Heart left ventricle (tissue), 16 donors: ENCODE measurements at places on chromosomes 7 and 10.

DNA sequence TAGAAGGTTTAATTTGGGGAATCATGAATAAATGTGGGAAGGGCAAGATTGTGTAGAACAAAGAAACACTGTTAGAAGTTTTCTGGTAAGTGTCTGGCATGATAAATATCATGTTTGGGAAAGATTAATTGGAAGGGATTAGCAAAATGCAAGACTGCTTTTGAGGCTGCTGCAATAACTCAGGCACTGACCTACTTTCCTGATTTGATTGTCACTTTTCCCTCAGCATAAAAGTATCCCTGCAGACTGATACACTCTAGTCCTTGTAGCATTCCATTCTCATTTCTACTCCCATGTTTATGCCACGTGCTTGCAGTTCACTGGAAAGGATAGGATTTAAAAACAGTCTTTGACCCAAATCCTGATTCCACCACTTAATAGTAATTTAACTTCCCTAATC, 303.3 kb upstream of the SEMA3A start:
- H3K4me1 ChIP-seq, result no peaks in the 10 kb centered on the region
- no peaks in the 10 kb centered on the region for H3K36me3 ChIP-seq
- no peak overlapping the region for H3K4me3 ChIP-seq
- no peak for DNase-seq
- no peaks in the 10 kb centered on the region for H3K27me3 ChIP-seq

GRCh38 chr7:150968734-150969372, 9.3 kb downstream of the KCNH2 start:
- H3K36me3 ChIP-seq, result no peaks in the 10 kb centered on the region
- no peaks in the 10 kb centered on the region for H3K27me3 ChIP-seq
- DNase-seq, result no peak
- no peaks in the 10 kb centered on the region for H3K4me1 ChIP-seq
- H3K27ac ChIP-seq, result peak overlapping the region; percentile 90
- H3K4me3 ChIP-seq, result no peak overlapping the region

- no peak for DNase-seq
- no peak overlapping the region for H3K27ac ChIP-seq
- H3K27me3 ChIP-seq, result no peaks in the 10 kb centered on the region
- H3K4me3 ChIP-seq, result no peak overlapping the region
These were observed 79.6 kb upstream of the STRIP2 start for GRCh38 chr7:129354428-129355157.

GRCh38 chr7:2528481-2529095, 9.0 kb downstream of the LFNG start:
- peak overlapping the region; percentile 5 for H3K27ac ChIP-seq
- peaks cover 33% of the 10 kb centered on the region for H3K36me3 ChIP-seq
- H3K4me3 ChIP-seq, result no peak overlapping the region
- H3K4me1 ChIP-seq, result peaks cover 35% of the 10 kb centered on the region
- peak; percentile 34 for DNase-seq

DNA sequence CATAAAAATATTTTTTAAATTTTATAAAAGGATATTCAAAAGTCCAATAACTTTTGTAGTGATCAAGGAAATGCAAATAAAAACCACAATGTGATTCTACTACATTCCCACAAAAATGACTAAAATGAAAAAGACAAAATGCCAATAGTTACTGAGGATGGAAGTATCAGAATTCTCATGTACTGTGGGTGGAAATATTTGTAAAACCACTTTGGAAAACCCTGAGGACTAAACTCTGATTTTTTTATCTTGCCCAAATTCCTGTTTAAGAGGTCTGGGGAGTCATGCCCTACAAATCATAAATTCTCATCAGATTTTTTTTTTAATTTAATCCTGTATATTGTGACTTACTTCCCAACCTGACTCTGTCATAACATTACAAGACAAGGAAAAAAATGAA, 9.8 kb upstream of the SEMA3D start:
- no peaks in the 10 kb centered on the region for H3K4me1 ChIP-seq
- H3K27me3 ChIP-seq, result no peaks in the 10 kb centered on the region
- DNase-seq, result no peak
- H3K36me3 ChIP-seq, result no peaks in the 10 kb centered on the region
- no peak overlapping the region for H3K4me3 ChIP-seq

GRCh38 chr10:72027498-72027897, 60.9 kb downstream of the SPOCK2 start:
- H3K27ac ChIP-seq, result no peak overlapping the region
- H3K4me3 ChIP-seq, result no peak overlapping the region
- no peak for DNase-seq

DNA sequence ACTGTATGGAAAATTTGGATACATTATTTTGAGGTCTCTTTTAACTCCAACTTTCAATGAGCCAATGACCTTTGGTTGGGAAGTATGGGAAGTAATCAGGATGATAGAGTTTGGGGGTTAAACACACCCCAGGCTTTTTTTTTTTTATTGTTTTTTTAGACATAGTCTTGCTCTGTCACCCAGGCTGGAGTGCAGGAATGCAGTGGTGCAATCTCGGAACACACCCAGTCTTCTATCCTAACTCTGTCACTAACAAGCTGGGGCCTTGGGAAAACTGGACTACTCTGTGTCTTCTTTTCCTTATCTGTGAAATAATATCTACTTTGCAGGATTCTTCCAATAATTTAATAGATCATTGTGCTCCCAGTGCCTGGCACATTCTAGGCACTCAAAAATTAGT, 37.6 kb upstream of the AGBL3 start:
- DNase-seq, result no peak
- no peaks in the 10 kb centered on the region for H3K27me3 ChIP-seq
- H3K4me3 ChIP-seq, result no peak overlapping the region
- H3K4me1 ChIP-seq, result no peaks in the 10 kb centered on the region

- H3K4me3 ChIP-seq, result no peak overlapping the region
- H3K27ac ChIP-seq, result no peak overlapping the region
These were observed 23.1 kb downstream of the SORCS3 start for GRCh38 chr10:104664205-104664604.

- H3K36me3 ChIP-seq, result peaks cover 94% of the 10 kb centered on the region
- no peak overlapping the region for H3K4me3 ChIP-seq
- H3K27ac ChIP-seq, result no peak overlapping the region
- no peaks in the 10 kb centered on the region for H3K4me1 ChIP-seq
These were observed 22.7 kb downstream of the MKRN1 start for GRCh38 chr7:140456551-140457051.

DNA sequence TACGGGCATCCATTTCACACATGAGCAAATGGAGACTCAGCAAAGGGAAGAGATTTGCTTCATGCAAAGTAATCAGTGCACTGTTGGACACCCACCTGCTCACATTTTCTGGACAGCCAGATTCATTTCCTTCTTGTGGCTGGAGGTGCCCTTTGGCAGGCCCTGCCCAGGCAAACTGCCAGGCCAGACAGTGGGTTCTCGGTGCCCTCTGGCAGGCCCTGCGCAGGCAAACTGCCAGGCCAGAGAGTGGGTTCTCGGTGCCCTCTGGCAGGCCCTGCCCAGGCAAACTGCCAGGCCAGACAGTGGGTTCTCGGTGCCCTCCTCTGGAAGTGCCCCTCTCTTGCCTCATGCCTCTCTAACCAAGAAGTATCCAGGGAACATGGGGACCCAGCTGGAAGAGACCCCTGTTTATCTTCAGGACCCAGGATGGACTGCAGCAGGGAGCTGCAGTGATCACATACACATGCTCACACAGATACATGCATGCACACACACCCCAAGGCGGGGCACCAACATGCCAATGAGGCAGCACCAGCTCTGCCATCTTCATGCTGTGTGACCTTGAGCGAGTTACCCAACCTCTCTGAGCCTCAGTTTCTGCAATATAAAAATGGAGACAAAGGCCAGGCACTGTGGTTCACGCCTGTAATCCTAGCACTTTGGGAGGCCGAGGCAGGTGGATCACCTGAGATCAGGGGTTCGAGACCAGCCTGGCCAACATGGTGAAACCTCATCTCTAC, 67.1 kb downstream of the OAT start:
- H3K27ac ChIP-seq, result no peak overlapping the region
- peaks cover 5% of the 10 kb centered on the region for H3K27me3 ChIP-seq
- H3K4me3 ChIP-seq, result no peak overlapping the region
- peaks cover 5% of the 10 kb centered on the region for H3K4me1 ChIP-seq
- DNase-seq, result peak; percentile 38
- no peaks in the 10 kb centered on the region for H3K36me3 ChIP-seq

DNA sequence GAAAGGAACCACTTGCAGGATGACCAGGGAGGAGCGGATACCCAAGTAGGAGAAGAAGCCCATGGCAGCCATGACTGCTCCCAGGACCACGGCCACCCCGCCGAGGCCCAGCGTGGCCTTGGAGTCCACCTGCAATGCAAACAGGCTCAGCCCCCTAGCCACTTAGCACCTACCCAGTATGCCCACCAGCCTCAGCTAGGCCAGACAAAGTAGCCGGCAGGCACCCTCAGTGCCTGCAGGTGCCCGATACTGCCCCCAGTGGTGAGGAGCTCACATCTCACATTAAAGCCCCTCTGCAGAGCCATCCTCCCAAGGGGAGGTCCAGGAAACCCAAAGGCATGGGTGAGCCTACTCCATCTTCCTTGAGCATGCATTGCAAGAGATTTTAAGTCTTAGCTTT, 6.6 kb downstream of the NPC1L1 start:
- H3K4me1 ChIP-seq, result no peaks in the 10 kb centered on the region
- H3K36me3 ChIP-seq, result no peaks in the 10 kb centered on the region
- DNase-seq, result no peak
- no peak overlapping the region for H3K4me3 ChIP-seq
- no peak overlapping the region for H3K27ac ChIP-seq

- no peaks in the 10 kb centered on the region for H3K27me3 ChIP-seq
- no peak overlapping the region for H3K4me3 ChIP-seq
- H3K27ac ChIP-seq, result no peak overlapping the region
- H3K4me1 ChIP-seq, result no peaks in the 10 kb centered on the region
These were observed 26.5 kb downstream of the ANKRD7 start for GRCh38 chr7:118250860-118251494.

GRCh38 chr7:28955718-28956607, 2.2 kb downstream of the TRIL start:
- H3K4me3 ChIP-seq, result peak overlapping the region; percentile 60
- peaks cover 5% of the 10 kb centered on the region for H3K4me1 ChIP-seq
- peak; percentile 89 for DNase-seq
- peak overlapping the region; percentile 64 for H3K27ac ChIP-seq

GRCh38 chr10:84375011-84375410, 46.6 kb downstream of the CCSER2 start:
- DNase-seq, result no peak
- peaks cover 42% of the 10 kb centered on the region for H3K36me3 ChIP-seq
- H3K27ac ChIP-seq, result no peak overlapping the region
- H3K4me1 ChIP-seq, result peaks cover 5% of the 10 kb centered on the region
- H3K4me3 ChIP-seq, result no peak overlapping the region
- no peaks in the 10 kb centered on the region for H3K27me3 ChIP-seq

DNA sequence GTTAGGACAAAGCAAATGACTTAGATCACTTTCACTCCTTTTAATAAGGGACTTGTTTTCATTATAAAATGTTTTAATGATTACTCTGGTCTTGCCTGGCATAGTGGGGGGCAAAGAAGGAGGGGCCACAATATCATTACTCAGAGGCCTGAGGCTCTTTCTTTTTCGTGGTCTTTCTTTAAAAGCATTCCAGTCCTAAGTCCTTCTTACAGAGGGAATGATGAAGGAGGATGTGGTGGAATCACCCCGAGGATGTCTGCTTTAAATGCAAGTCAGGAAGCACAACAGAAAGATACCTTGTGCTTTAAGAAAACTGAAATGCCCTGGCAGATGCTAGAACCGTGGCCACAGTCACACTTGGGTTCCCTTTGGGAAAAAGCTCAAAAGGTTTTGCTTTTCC, 379.1 kb downstream of the INHBA start:
- H3K27ac ChIP-seq, result no peak overlapping the region
- no peak overlapping the region for H3K4me3 ChIP-seq
- no peaks in the 10 kb centered on the region for H3K27me3 ChIP-seq
- H3K4me1 ChIP-seq, result no peaks in the 10 kb centered on the region
- H3K36me3 ChIP-seq, result no peaks in the 10 kb centered on the region

- DNase-seq, result no peak
- no peak overlapping the region for H3K27ac ChIP-seq
- peaks cover 67% of the 10 kb centered on the region for H3K36me3 ChIP-seq
- peaks cover 3% of the 10 kb centered on the region for H3K4me1 ChIP-seq
- H3K4me3 ChIP-seq, result no peak overlapping the region
These were observed 16.7 kb downstream of the AGFG2 start for GRCh38 chr7:100555701-100556100.

GRCh38 chr10:131043039-131043691, 268.4 kb downstream of the TCERG1L start:
- no peak overlapping the region for H3K27ac ChIP-seq
- no peaks in the 10 kb centered on the region for H3K36me3 ChIP-seq
- no peaks in the 10 kb centered on the region for H3K27me3 ChIP-seq
- DNase-seq, result no peak
- no peaks in the 10 kb centered on the region for H3K4me1 ChIP-seq
- no peak overlapping the region for H3K4me3 ChIP-seq

DNA sequence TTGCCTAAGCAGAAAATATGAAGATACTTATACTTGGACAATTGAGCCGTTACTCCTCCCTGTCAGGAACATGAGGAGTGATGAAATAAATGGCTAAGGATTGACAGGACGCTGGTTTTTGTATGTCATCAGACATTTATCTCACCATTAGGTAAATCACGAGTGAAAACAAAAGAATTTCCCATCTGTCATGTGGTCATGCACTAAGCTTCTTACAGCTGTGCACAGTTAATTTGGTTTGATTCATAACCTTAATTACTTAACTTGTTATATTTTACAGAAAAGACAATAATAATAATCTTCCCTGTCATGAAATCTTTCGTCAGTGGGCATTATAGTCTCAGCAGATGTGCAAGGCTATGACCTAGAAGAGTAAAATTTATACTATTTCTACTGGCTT, 266.5 kb downstream of the HGF start:
- no peaks in the 10 kb centered on the region for H3K4me1 ChIP-seq
- H3K27ac ChIP-seq, result no peak overlapping the region
- DNase-seq, result no peak
- no peaks in the 10 kb centered on the region for H3K27me3 ChIP-seq

DNA sequence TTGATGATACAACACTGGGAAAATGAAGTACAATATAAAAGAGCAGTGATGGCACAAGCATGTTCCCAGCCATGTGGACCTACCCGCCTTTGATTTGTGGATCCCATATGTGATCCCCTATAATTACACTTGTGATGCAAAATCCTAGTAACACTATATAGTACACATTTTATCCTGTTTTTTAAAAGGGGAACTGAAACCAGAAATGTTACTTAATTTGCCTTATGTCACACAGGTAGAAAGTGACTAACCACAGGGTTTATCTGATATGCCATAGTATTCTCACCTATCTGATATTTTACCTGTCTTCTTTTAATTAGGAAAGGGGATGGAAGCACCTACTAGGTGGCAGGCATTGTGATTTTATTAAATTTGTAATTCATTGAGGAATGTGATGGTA, 35.0 kb downstream of the ARMC3 start:
- H3K36me3 ChIP-seq, result no peaks in the 10 kb centered on the region
- H3K4me3 ChIP-seq, result no peak overlapping the region
- no peak overlapping the region for H3K27ac ChIP-seq
- no peaks in the 10 kb centered on the region for H3K4me1 ChIP-seq
- no peaks in the 10 kb centered on the region for H3K27me3 ChIP-seq

- no peak for DNase-seq
- H3K27ac ChIP-seq, result no peak overlapping the region
- H3K36me3 ChIP-seq, result peaks cover under 1% of the 10 kb centered on the region
These were observed 142.2 kb upstream of the INSYN2A start for GRCh38 chr10:127338399-127339110.

GRCh38 chr7:68537051-68537773, 1061.1 kb upstream of the AUTS2 start:
- no peaks in the 10 kb centered on the region for H3K36me3 ChIP-seq
- no peak overlapping the region for H3K4me3 ChIP-seq
- H3K27ac ChIP-seq, result no peak overlapping the region
- peaks cover 14% of the 10 kb centered on the region for H3K27me3 ChIP-seq
- no peaks in the 10 kb centered on the region for H3K4me1 ChIP-seq

GRCh38 chr10:73529089-73529832, 33.4 kb upstream of the PPP3CB start:
- no peaks in the 10 kb centered on the region for H3K4me1 ChIP-seq
- H3K27ac ChIP-seq, result no peak overlapping the region
- no peaks in the 10 kb centered on the region for H3K27me3 ChIP-seq
- H3K36me3 ChIP-seq, result peaks cover 51% of the 10 kb centered on the region
